Hepatic stellate cell (primary cell): ENCODE measurements at places on chromosomes 3 and 15.

DNA sequence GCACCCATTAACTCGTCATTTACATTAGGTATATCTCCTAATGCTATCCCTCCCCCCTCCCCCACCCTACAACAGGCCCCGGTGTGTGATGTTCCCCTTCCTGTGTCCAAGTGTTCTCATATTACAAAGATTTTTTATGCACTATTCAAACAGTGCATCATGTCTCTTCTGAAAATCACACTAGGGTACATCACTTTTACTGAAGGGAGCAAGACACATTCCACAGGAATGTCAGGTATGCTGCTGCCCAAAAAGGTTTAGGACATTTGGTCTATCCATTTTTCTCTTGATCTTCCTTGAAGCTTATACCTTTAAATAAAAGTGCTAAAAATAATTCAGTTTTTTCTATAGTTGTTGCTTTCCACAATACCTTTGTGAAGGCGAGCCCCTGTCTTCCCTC is 9.2 kb upstream of the EPHA3 start:
- no peak for DNase-seq

- DNase-seq = peak; percentile 69
Observed at GRCh38 chr3:148962513-148962912, 28.8 kb upstream of the GYG1 start.

DNA sequence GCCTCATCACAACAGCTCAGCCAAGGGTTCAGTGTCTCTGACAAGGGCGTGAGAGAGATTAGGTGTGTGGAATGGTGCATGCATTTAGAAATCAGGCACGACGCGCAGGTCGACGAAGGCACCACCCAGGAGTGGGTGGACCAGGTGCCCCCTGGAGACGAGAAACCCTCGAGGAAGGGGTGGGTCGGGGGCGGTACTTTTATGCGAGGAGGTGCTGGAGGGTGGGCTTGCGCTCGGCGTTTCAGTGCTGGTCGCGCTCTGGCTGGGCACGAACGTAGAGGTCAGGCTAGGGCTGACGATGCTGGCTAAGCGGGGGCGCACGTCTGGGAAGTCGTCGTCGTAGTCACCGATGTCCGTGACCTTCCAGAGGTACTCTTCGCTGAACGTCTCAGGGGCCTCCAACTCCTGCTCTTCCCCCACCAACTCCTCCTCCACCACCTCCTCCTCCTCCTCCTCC is 393 bp downstream of the ERICH6 start:
- peak; percentile 27 for DNase-seq

GRCh38 chr3:153052096-153052460 is 109.9 kb upstream of the RAP2B start:
- peak; percentile 75 for DNase-seq

DNA sequence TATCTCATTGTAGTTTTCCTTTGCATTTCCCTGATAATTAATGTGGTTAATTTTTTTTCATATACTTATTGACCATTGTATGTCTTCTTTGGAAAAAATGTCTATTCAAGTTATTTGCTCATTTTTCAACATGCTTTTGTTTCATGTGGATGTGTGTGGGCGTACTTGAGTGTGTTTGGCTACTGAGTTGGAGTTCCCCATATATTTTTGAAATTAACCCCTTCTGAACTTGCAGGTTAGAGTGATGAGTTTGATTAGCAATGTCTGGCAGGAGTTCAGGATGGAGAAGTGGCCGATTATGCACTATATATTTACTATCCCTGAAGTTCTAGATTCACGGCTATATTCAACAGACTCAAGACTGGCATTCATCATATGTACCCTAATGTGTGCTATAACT is 250.4 kb upstream of the TTC14 start:
- DNase-seq = no peak

GRCh38 chr15:100082761-100083402 is 258.9 kb downstream of the ADAMTS17 start:
- no peak for DNase-seq

DNA sequence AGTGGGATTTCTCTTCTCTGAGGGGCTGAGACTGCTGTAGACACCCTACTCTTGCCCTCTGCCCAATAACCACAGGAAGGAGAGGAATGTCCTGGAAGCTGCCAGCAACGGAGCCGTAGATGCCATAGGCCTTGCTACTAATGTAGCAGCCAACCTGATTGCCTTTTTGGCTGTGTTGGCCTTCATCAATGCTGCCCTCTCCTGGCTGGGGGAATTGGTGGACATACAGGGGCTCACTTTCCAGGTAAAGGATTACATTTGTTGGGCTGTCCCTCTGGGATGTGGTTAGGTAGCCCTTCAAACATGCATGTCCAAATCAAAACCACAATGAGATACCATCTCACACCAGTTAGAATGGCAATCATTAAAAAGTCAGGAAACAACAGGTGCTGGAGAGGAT is 16.1 kb downstream of the SLC28A2 start:
- DNase-seq = no peak

GRCh38 chr15:92882697-92883162 is 17.4 kb upstream of the CHD2 start:
- DNase-seq = no peak

- DNase-seq = no peak
Observed at GRCh38 chr3:195869413-195870001, 38.8 kb downstream of the TNK2 start.

DNA sequence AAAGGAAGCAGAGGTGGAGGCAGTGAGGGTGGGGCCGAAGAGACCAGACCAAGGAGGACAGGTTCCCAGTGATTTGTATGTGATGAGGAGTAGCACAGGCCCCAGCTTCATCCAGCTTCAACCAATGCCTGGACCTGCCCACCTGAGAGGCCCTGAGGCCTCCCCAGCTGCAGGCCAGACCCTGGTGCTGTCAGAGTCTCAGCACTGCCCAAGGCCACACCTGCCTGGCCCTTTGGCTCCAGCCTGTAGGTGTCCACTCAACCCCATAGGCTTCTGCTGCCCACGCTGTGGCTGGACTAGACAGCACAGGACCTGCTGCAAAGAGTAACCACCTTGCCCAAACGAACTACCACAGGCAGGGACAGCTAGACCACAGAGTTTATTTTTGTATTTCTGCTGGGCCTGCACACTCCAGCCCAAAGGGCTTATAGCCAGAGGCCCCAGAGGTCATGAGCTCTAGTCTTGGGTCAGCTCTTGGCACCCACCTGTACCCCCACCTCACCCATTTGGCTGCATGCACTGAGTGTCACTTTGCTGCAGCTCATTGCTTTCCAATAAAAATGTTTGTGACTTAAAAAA is 81.9 kb upstream of the CDV3 start:
- no peak for DNase-seq

DNA sequence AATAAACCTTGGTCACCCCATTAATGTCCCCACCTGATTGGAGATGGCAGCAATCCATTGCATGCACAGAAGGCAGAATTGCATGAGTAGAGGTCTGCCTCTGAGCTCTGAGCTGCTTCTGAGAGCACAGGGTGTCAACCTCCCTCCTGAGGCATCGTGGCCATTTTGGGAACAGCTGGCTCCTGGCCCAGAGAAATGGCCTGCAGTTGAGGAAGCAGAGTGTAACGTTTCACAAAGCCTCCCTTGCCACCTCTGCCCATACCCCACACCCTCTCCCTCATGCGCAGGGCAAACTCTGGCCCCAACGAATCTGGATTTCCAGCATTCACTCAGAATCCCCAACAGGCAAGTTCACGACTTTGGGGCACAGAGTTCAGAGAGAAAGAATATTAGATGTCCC is 198.9 kb downstream of the ADAMTS9 start:
- DNase-seq = no peak

- DNase-seq = peak; percentile 81
Observed at GRCh38 chr3:52245322-52246263, at the start of gene PPM1M. TSS of gene PPM1M (plus strand) at chr3:52245759. CDS start at chr3:52245825, 66 bp downstream.

GRCh38 chr3:6861625-6862000 is 698 bp downstream of the GRM7 start:
- DNase-seq = no peak

DNA sequence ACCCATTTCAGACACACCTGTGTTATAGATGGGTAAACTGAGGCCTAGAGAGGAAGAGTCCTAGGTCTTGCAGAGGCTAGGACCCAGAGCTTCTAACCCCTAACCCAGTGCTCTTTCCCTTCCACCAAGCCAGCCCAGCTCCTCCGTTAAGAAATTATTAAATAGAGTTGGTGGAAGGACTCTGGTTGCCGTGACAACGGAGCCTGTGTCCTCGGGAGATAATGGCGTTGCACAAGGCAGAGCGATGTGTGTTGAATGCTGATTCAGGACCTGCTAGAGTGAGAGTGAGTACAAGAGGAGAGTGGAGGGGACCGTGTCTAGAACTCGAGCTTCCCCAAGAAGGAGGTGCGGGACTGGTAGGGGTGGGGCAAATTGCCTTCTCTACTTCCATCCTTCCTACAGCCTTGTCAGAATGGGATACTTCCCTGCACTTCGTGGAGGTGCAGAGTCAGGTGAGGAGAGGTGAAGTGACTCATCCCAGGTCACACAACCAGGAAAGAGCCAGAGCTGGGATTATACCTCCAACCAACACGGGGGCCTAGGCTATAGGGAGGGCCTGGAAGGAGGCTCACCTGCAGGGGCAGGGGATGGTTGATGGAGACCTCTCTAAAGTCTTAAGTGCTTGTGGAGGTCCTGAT is 8.6 kb downstream of the SLC6A1 start:
- no peak for DNase-seq

DNA sequence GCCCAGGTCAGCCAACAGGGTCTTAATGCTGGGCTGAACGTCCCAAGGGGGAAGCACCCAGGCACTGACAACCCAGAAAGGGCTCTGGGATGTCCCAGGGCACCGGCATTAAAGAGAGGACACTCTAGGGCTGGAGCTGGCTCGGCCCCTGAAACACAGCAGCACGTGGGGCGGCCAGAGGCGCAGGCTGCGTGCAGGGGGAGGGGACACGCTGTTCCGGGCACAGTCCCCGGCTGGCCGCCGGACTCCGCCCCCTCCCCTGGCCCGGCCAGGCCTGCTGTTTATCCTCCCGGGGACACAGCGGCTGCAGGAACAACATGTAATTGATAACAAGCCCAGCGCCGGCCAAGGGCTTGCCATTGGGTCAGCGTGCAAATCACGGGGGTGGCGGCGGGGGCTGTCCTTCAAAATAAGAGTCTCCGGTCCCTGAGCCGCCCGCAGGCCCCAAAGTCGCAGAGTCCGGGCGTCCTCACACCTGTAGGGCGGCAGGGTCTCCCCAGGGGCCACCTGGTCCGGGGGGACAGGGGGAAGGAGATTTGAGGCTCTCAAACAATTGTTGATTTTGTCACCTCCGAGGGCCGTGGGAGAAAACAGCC is 1.3 kb downstream of the KLF15 start:
- peak; percentile 92 for DNase-seq

DNA sequence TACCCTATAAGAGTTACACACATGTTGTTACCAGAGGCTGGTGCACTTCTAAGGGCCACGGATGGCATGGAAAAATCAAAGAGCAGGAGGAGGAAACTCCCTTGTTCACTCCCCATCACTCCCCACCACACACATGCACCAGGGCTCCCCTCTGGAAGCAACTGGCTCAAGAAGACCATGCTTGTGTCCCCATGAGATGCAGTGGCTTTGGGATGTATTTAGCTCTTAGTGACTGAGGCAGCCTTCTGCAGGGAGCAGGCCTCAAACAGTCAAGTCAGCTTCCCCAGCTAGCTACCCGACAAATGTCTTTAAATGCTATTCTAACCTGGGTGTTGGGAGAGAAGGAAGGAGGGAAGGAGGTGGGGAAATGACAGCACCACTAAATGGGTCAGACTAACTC is 32.9 kb upstream of the RAD18 start:
- no peak for DNase-seq

GRCh38 chr15:33852094-33852493 is 116.2 kb upstream of the CHRM5 start:
- DNase-seq = peak; percentile 58

DNA sequence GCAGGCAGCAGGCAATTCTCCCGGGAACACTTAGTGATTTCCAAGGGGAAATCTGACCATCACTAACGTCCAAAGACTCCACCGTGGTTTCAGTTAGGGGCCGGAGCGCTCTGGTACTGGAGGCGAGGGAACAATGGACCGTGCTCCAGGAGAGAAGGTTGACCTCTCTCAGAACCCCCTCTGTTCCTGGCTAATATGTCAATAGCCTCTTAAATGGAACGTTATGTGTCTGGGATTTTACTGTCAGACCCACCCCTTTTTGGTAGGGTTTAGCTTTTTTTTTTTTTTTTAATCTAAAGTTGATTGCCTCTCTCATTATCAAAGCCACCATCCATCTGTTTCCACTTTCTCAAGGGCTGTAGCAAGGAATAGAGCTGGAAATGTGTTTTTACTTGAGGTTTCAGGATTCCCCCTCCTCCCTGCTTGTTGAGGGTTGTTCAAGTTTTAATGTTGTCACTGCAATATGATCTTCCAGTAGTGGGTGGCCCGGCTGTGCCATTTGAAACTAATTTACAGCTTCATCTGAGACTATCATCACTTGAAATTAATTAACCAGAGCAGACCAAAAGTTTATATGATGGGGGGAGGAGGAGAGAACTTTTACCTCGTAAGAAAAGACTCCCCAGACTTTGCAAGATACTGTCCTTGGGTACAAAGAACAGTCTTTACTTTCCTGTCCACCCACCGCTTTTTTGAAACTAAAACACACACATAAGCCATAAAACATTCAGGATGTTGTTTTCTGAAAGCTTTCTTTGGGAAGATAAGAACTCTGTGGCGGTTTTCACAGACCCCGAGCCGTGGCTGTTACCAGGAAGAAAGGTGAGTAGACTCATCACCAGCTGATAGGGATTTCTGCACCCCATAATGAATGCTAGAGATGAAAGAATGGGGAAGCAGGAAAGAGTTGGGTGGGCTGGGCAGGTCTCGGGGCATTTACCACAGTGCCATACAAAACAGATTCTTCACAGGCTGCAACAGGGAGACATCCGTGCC is 187.8 kb downstream of the UACA start:
- no peak for DNase-seq

- DNase-seq = no peak
Observed at GRCh38 chr3:175432376-175433025, 573.4 kb downstream of the NAALADL2 start.

DNA sequence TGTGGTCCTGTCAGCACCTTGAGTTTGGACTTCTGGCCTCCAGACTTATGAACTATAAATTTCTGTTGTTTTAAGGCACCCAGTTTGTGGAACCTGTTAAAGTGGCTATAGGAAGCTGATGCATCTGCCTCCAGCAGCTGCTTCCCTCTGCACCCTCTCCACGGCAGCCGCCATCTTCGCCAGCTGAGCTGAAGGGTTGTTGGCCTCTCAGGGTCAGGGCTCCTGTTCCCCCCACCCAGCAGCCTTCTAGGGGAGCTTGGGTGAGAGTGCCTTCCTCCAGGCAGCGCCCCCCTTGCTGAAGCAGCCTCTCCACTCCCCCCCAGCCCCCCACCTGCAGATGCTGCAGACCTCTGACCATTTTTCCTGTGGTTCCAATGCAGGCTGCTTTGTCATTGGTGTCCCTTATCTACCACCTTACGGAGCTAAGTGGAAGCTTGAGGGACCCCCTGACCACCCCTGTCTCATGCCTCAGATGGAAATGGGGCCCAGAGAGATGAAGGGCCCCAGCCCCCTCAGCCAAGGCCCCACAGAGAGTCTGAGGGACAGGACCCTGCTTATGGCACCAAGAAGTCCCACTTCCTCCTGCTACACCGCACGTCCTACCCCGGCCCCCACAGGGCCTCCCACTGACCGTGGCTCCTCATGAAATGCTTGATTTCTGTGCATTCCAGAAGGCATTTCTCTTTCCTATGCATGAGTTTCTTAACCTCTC is 61.4 kb upstream of the TLE3 start:
- no peak for DNase-seq

- no peak for DNase-seq
Observed at GRCh38 chr3:12049675-12050074, 45.5 kb downstream of the SYN2 start.
